ENCODE measurements at places on chromosomes 1 and 21.

DNA sequence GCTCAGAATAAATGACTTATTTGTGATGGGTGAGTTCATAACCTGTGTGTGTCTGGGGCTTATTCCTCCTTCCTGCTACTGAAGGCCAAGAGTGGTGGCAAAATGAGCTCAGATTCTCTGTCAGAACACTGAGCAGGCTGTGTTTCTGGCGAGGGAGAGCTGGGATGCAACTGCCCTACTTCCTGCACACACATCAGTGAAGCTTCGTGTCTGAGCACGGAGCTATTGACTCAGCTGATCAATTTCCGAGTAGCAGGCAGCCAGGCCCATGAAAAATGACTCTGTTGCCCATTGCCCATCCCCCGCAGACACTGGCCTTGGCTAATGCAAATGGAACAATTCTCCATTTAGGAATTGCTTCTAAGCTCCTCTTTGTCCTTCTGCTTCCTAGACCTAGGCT, 27.7 kb downstream of the TNR start:
- no peak for DNase-seq

- DNase-seq, result no peak
These were observed 406.7 kb downstream of the RPS6KC1 start for GRCh38 chr1:213457733-213458132.

- no peak for DNase-seq
These were observed 126.9 kb upstream of the DUSP10 start for GRCh38 chr1:221868593-221869303.

- no peak for DNase-seq
These were observed 308.1 kb downstream of the GPATCH2 start for GRCh38 chr1:217322834-217323233.

GRCh38 chr1:221809091-221810029, 67.5 kb upstream of the DUSP10 start:
- DNase-seq, result no peak

- peak; percentile 11 for DNase-seq
These were observed at the start of gene SHISAL2A for GRCh38 chr1:52632732-52633290. TSS of gene SHISAL2A (plus strand) at chr1:52633168. CDS start at chr1:52633494, 326 bp downstream.

DNA sequence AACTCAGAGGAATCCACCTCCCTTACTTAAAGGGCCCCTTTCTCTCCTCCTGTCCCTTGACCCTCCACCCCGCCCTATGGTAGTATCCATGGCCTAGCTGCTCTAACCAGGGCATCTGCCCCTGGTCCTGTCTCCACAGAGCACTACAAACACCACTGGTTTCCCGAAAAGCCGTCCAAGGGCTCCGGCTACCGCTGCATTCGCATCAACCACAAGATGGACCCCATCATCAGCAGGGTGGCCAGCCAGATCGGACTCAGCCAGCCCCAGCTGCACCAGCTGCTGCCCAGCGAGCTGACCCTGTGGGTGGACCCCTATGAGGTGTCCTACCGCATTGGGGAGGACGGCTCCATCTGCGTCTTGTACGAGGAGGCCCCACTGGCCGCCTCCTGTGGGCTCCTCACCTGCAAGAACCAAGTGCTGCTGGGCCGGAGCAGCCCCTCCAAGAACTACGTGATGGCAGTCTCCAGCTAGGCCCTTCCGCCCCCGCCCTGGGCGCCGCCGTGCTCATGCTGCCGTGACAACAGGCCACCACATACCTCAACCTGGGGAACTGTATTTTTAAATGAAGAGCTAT, 1.7 kb downstream of the BTG2 start:
- DNase-seq, result no peak

GRCh38 chr1:7669559-7670311, 101.4 kb upstream of the VAMP3 start:
- DNase-seq, result peak; percentile 70

GRCh38 chr1:33738536-33738935, 125.3 kb upstream of the HMGB4 start:
- no peak for DNase-seq

- peak; percentile 19 for DNase-seq
These were observed 82.2 kb downstream of the FBXO2 start for GRCh38 chr1:11571906-11572616.

GRCh38 chr1:244291236-244292201, 160.2 kb downstream of the ADSS2 start:
- no peak for DNase-seq

- DNase-seq, result no peak
These were observed 256.3 kb upstream of the DUSP10 start for GRCh38 chr1:221998186-221998612.

DNA sequence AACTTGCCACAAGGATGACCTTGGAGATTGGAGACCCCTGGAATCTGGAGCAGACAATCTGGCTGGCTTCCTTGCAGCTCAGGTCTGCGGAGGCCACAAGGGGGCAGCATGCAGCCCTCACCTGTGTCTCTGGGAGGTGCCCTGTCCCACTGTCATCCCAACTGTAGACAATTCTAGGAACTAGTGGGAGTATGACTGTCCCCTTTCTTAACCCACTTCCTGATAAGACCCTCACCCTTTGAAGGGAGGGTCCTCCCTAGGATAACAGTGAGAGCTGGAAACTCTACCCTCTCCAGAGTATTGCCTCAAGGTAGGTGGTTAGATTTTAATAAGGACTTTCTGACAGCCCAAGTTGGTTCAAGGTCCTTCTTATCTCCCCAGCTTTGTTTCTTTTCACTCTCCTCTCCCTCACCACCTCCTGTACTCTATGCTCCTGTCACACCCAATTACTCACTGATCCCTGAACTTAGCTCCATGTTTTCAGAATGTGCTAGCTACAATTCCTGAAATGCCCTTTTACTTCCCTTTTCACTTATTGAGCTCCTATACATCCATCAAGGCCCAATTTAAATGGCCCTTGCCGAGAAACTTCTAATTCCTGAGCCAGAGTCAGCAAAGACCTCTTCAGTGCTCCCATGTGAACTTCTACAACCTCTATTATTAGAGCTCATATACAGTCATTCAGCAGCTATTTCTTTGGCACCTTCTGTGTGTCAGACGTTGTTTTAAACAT, 9.2 kb upstream of the KCNQ4 start:
- peak; percentile 68 for DNase-seq

GRCh38 chr1:233379869-233380438, 52.4 kb downstream of the MAP3K21 start:
- DNase-seq, result no peak

DNA sequence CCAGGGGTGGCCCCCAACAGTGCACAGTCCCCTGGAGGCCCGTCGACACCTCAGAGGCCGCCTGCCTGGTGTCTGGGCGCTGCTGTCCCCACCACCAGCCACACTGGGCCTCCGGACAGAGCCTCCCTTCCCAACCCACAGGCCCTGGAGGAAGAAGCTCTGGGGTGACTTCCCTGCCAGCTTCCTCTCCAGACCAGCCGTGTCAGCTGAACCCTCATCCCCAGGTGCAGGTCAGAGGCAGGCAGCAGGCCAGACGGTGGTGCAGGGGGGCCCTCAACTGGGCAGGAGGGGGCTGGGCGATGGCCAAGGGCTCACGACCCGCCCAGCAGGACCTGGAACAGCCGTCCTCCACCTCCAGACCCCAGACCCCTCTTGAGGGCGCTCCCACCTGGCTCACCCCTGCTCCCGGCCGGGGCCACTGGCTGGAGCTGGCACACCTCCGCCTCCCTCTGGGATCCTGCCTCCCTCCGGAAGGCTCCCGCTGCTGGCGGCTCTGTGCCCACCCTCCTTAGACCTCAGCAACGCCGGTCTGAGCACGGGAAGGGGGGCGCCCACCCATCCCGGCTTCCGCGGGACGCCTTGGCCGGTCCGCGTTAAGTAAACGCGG, 520 bp downstream of the TNFRSF18 start:
- DNase-seq, result peak; percentile 11

GRCh38 chr1:199936441-199936840, 91.1 kb upstream of the NR5A2 start:
- DNase-seq, result no peak

- DNase-seq, result no peak
These were observed 4.1 kb upstream of the FAM110D start for GRCh38 chr1:26154750-26155149.

- no peak for DNase-seq
These were observed 60.6 kb downstream of the RGS2 start for GRCh38 chr1:192869308-192869940.

- DNase-seq, result no peak
These were observed 5.9 kb downstream of the IL22RA1 start for GRCh38 chr1:24136956-24137539.

DNA sequence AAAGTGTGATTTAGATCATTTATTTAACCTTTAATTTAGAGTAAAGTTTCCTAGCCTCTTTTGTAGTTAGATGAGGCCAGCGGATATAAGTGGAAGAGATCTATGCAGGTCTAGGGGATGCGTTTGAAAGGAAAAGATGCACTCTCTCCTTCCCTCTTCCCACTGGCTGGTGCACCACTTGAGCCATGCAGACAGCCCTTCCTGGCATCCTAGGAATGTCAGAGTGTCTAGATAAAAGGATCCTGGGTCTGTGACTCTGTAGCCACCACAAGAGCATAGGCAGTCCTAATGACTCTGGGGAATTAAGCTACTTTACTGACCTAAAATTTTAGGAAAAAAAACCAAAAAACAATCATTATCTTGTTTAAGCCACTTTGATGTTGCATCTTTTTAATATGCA, 16.0 kb upstream of the STUM start:
- no peak for DNase-seq

- no peak for DNase-seq
These were observed 105.9 kb downstream of the ETS2 start for GRCh38 chr21:38911484-38912101.

DNA sequence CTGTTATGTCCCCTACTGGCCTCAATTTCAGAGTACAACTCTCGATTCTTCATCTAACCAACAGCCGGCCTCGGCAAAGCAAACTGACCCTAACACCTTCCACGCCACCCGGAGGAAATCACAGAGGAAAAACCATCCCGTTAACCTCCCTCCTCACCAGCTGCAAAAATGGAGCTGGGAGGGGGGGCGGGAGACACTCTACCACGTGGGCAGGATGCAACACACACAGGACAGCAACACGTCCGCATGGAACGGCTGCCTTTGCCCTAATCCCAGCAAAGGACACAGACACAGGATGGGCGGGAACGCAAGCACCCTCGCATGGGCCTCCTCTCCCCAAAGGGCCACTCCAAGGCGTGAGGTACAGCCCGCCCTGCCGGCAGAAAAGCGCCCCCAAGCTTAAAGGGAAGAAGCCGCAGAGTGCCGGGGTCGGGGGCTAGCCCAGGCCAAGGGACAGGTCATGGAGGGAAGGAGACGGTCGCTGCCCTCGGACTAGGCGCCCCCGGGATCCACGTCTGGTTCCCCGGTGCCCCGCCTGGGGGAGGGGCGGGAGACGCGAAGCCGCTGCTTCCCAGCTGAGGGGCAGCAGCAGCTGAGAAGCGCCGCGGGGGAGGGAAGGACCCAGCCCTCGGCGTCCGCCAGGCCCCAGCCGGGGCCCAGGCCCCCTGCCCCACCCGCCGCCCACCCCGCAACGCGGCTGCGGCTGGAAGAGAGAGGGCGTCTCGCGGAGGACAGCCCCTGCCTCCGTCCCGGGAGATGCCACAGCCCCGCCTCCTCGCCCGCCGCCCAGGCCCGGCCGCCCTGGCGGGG, 590 bp downstream of the FOXJ3 start:
- peak; percentile 55 for DNase-seq

DNA sequence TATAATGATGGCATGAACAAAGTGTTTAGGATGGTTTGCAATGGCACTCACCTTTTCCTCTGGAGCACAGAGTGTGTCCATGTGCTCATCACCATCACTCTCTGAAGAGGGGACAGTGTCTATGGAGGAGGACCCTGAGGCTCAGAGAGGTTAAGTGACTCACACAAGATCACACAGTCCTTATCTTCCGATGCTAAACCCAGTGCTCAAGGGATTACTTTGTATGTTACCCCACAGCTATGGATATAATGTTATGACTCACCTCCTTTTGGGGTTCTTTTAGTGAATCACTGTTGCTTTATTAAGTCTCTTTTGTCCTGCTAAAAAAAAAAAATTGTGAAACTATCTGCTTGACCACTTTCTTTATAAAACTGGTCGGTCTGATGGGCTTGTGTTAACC, 67.6 kb downstream of the TENT5C start:
- no peak for DNase-seq

GRCh38 chr1:41518471-41518870, 34.0 kb upstream of the EDN2 start:
- no peak for DNase-seq

- no peak for DNase-seq
These were observed 8.3 kb downstream of the SHISAL2A start for GRCh38 chr1:52641307-52641706.

DNA sequence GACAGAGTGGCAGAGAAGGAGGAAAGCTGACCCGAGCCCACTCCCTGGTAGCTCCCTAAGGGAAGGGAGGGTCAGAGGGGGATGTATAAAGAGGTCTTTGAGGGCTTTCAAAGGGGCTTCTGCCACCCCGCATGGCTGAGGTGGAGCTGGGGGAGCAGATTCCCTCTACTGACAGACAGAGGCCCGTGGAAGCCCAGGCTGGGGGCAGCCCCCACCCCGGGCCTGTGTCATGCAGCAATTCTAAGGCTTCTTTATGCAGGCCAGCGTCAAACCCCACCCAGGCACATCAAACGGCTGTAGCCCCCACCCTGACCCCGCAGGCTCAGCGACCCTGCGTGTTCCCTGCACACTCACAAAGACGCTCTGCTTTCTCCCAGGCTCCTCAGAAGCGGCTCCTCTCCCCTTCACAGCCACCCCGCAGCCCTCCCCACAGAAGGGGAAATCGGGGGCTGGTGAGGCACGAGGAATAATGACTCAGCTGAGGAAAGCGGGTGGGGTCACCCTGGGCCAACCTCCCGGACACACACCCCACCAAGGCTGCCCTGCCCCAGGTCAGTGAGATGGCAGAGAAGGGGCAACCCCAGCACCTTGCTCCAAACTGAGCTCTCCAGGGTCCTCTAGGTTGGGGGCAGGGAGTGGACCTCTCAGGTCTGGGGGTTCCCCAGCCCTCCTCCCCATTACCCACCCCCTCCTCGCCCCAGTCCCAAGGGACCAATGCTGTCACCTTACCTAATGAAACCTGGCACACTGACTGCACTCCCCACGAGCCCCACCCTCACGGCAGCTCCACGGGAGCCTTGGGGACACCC, 10.8 kb downstream of the SLC45A3 start:
- DNase-seq, result no peak

DNA sequence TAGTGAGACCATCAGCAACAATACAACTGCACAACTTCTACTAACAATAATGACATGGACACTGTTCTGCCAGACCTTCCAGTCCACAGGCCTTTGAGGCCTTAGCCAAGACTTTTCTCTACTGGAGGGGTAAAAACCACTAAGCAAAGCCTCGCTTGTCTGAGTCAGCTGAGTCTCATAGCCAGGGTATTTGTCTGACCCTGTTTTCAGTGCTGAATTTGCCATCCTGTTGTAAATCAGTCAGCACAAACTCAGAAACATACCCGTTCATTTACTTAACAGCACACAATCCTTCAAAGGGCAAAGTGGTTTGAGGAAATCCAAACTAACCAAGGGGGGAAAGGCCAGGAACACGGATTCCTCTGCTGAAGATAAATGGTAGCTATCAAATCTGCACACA, 537.8 kb downstream of the SMYD3 start:
- no peak for DNase-seq

- no peak for DNase-seq
These were observed 40.5 kb upstream of the IFNAR2 start for GRCh38 chr21:33189237-33189636.

DNA sequence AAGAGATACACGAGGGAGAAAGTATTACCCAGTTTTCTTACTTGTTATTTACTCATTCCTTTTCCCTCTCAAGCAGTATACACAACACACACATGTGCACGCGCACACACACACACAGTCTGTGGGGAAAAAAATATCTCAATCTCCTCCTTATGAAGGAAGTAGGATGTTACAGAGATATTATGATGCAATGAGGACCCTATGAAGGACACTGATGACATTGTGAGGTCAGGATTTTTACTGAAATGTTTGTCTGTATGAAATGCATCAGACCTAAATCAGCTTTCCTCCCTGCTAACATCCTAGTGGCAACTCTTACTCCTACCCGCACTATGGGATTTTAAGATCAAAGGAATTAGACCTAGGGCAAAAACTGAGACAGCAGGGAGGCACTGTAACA, at the start of gene WDR64:
Gene WDR64, plus strand, starts transcription at position 270 of the 400 bp plus-strand sequence. CDS start 204 bp downstream, outside the sequence.
- no peak for DNase-seq

Data from BE2C (cell line).